Activated naive CD8-positive, alpha-beta T cell treated with anti-CD3 and anti-CD28 coated beads for 36 hours (primary cell): ENCODE measurements at places on chromosomes 5 and 9. TPM values are rescaled to one million over a fixed set of nuclear protein-coding genes. Genes with fewer than 3 reads are reported as not detected.

- no peaks in the 10 kb centered on the region for H3K36me3 ChIP-seq
- H3K4me3 ChIP-seq, result no peak overlapping the region
These were observed 139.8 kb downstream of the IRX2 start for GRCh38 chr5:2611659-2612058.

DNA sequence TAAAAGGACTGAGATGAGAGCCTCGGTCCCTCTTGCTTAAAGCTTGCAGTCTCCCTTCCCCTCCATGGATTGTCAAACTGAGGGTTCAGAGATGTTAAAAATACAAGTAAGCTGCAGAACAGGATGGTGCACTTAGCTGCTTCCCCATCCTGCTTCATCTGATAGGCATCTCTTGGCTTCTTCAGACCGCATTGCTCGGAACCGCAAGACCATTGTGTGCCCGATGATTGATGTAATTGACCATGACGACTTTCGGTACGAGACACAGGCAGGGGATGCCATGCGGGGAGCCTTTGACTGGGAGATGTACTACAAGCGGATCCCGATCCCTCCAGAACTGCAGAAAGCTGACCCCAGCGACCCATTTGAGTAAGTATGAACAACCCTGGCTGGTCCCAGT lies 65.5 kb upstream of the SAP30L start:
- no peak overlapping the region for H3K27ac ChIP-seq
- peaks cover 2% of the 10 kb centered on the region for H3K4me1 ChIP-seq
- no peak for DNase-seq
- H3K4me3 ChIP-seq, result no peak overlapping the region
- no peaks in the 10 kb centered on the region for H3K27me3 ChIP-seq
- H3K36me3 ChIP-seq, result peaks cover 12% of the 10 kb centered on the region

GRCh38 chr5:113984928-113985327 lies 376.9 kb upstream of the KCNN2 start:
- DNase-seq, result no peak
- no peaks in the 10 kb centered on the region for H3K27me3 ChIP-seq
- H3K27ac ChIP-seq, result no peak overlapping the region
- H3K4me3 ChIP-seq, result no peak overlapping the region

DNA sequence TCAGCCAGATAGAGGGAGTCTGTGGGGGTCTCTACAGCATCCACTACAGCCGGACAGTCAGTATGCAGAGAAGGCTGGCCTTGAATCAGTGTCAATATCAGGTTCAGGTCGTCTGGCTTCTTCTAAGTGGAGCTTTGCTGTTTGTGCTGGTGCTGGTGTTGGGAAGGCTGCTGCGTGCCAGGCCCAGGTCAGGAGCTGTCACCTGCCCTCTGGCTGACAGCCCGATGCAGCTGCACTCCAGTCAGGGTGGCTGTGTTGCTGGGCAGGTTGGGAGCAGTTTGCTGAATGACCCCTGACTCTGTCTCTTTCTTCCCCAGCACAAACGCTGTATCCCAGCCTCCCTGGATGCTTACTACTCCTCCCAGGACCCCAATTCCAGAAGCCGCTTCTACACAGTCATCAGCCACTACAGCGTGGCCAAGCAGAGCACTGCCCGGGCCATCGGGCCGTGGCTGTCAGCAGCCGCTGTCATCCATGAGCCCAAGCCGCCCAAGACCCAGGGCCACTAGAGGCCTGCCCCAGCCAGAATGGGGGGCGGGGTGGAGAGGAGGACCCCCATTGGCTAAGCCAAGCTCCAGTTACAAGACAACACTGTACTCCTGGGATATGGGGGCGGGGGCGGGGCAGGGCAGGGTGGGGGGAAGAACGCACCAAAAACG lies 61.6 kb downstream of the NSG2 start:
- H3K27ac ChIP-seq, result no peak overlapping the region
- H3K4me3 ChIP-seq, result no peak overlapping the region
- no peaks in the 10 kb centered on the region for H3K4me1 ChIP-seq
- no peaks in the 10 kb centered on the region for H3K36me3 ChIP-seq
- no peak for DNase-seq

DNA sequence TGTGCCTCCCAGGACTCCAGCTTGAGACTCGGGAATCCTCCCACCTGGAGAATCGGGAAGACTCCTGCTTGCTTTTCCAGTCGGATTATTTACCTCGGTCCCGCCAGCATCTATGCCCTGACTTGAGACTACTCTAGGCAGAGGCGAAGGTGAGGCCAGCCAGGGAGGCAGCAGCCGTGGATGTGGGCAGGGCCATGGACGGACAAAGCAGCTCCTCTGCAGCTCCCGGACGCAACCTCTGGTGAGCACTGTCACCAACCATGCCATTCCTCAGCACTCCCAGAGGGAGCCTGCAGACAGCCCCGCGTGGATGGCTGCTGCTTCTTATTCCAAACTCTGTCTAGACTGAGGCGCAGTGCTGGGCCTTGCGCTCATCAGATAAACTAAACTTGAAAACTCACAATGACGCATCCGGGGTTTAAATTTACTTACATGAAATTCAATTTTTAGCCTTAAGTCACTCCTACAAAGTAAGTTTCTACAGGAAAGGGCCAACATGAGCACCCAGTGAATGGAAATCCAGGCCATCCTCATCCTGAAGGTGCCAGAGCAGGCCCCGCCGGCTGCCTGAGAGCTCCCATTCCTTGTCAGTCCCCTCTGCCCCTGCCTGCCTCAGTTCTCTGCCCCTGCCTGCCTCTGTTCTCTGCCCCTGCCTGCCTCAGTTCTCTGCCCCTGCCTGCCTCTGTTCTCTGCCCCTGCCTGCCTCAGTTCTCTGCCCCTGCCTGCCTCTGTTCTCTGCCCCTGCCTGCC lies 17.8 kb downstream of the MED10 start:
- H3K27ac ChIP-seq, result peak overlapping the region; percentile 77
- H3K27me3 ChIP-seq, result no peaks in the 10 kb centered on the region
- H3K4me1 ChIP-seq, result peaks cover 12% of the 10 kb centered on the region
- H3K4me3 ChIP-seq, result no peak overlapping the region
- DNase-seq, result no peak

Gene FBN2
- not detected for total RNA-seq

GRCh38 chr9:123322273-123323195 lies 33.5 kb upstream of the CRB2 start:
- H3K36me3 ChIP-seq, result peaks cover 3% of the 10 kb centered on the region
- peaks cover 47% of the 10 kb centered on the region for H3K4me1 ChIP-seq
- peak; percentile 65 for DNase-seq
- H3K27me3 ChIP-seq, result no peaks in the 10 kb centered on the region

Gene IL3
- 0.20 TPM for total RNA-seq

- no peaks in the 10 kb centered on the region for H3K36me3 ChIP-seq
- peaks cover 4% of the 10 kb centered on the region for H3K4me1 ChIP-seq
These were observed 52.4 kb upstream of the SHISAL2B start for GRCh38 chr5:64637837-64638443.

Gene RGS3
- total RNA-seq, result 61.7 TPM

- no peak overlapping the region for H3K4me3 ChIP-seq
- DNase-seq, result no peak
These were observed 3.1 kb upstream of the VAV2 start for GRCh38 chr9:133995012-133995896.

Gene MYOZ3
- total RNA-seq, result 0.16 TPM

GRCh38 chr5:59709846-59710245 lies 183.7 kb downstream of the PDE4D start:
- DNase-seq, result no peak
- H3K36me3 ChIP-seq, result no peaks in the 10 kb centered on the region
- no peaks in the 10 kb centered on the region for H3K27me3 ChIP-seq
- no peaks in the 10 kb centered on the region for H3K4me1 ChIP-seq
- H3K27ac ChIP-seq, result no peak overlapping the region
- no peak overlapping the region for H3K4me3 ChIP-seq

Gene LRRC19
- total RNA-seq, result not detected

DNA sequence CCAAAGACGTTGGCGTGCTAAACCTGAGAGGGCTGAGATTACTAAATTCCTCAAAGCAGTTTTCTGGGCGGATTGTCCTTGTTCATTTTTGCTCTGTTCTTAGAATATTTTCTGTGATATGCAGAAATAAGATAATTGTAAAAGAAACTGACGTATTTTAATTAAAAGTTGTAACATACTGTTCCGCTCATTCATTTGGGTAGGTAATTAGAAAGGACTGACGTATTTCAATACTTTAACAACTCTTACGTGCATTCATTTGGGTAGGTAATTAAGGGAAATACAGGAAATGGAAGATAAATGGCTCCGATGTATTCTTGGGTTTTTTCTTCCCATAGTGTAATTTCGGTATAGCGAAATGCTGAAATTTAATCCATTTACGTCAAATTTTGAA lies 1.1 kb downstream of the OSTF1 start:
- H3K4me1 ChIP-seq, result peaks cover 59% of the 10 kb centered on the region
- DNase-seq, result no peak
- H3K27me3 ChIP-seq, result no peaks in the 10 kb centered on the region
- H3K36me3 ChIP-seq, result peaks cover 5% of the 10 kb centered on the region

GRCh38 chr9:125484350-125485282 lies 222.4 kb downstream of the MAPKAP1 start:
- no peak for DNase-seq
- H3K4me1 ChIP-seq, result no peaks in the 10 kb centered on the region
- H3K36me3 ChIP-seq, result peaks cover 2% of the 10 kb centered on the region

Gene FAM78A
- 36.1 TPM for total RNA-seq

DNA sequence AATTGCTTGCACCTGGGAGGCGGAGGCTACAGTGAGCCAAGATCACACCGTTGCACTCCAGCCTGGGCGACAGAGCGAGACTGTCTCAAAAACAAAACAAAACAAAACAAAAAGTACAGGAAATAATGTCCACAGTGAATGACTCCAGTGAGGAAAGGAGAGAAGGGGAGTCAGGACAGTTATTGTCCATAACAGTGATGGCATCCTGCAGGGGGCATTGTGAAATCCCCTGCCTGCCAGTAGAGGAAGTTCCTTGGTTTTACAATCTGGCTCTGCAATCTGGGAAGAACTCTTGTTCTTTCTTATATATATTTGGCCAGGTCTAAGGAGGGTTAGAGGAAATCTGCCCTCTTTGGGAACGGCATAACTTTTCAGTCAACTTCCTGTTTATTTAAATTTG lies 8.2 kb downstream of the SH3GL2 start:
- no peak overlapping the region for H3K27ac ChIP-seq
- H3K36me3 ChIP-seq, result no peaks in the 10 kb centered on the region
- no peak overlapping the region for H3K4me3 ChIP-seq

GRCh38 chr5:128579093-128579492 lies 41.0 kb upstream of the FBN2 start:
- H3K27me3 ChIP-seq, result no peaks in the 10 kb centered on the region
- no peaks in the 10 kb centered on the region for H3K36me3 ChIP-seq
- H3K4me1 ChIP-seq, result no peaks in the 10 kb centered on the region

DNA sequence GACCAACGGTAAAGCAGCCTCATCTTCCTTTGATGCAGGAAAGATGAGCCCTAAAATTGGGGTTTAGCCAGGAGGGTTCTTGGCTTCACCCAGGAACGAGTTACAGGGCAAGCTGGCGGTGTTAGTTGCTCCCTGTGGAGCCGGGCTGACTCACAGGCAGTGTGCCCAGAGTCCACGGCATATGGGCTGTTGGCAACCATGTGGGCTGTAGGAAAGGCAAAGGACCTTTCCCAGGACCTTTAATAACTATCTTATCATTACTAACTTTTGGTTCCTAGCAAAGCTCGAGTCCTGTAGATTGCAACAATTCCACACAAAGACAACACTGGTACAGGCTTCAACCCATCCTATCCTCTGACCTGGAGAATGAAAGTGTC lies 29.8 kb upstream of the CLPTM1L start:
- no peak overlapping the region for H3K4me3 ChIP-seq
- H3K27ac ChIP-seq, result no peak overlapping the region
- DNase-seq, result no peak
- no peaks in the 10 kb centered on the region for H3K27me3 ChIP-seq

Gene FAM153A
- total RNA-seq, result 27.0 TPM

DNA sequence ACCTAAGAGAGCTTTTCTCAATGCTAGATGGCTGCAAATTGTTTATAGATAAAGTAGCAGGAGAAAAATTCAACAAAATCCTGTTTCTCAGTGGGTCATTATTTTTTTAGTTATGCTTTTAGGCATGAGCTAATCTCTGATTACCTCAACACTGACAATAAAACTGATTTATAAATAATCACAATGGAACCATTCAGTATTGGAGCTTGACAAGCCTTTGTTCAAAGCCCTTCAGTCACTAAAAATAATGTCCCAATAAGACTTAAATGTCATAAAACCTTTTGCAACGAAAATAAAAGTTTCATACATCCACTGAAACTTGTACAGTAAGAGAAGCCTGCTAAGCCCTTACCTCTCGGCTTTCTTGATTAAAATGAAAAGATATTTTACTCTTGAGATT lies 27.2 kb downstream of the PTPDC1 start:
- DNase-seq, result no peak
- H3K36me3 ChIP-seq, result peaks cover 3% of the 10 kb centered on the region
- H3K27me3 ChIP-seq, result no peaks in the 10 kb centered on the region

DNA sequence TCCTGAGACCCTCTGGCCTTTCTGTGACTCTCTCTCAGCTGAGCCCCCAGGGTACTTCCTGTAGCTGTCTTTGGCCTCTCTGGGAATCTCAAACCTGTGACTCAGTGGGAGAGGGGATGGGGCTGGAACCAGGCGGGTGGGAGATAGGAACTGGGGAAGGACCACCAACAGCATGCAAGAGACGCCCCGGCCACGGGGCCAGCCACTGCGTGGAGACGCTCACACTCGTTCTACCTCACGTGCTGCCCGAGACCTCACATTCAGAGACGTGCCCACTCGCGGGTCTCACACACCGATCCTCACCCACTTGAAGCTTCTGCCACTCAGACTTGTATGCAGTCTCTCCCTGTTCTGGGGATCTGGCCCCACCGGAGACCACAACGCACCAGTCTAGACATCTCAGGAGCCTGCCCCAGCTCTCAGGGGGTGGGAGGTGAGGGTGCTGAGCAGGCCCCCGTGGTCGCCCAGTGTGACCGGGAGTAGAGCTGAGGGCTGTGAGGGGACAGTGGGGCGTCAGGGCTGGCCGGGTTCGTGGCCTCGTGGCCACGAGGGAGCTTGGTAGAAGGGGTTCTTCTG lies 13.8 kb downstream of the GPRIN1 start:
- no peak for DNase-seq
- H3K4me3 ChIP-seq, result peak overlapping the region; percentile 65
- H3K27ac ChIP-seq, result no peak overlapping the region
- H3K4me1 ChIP-seq, result peaks cover 11% of the 10 kb centered on the region
- H3K27me3 ChIP-seq, result peaks cover 22% of the 10 kb centered on the region
- H3K36me3 ChIP-seq, result no peaks in the 10 kb centered on the region

Gene NR2F1
- total RNA-seq, result not detected

GRCh38 chr9:33375841-33376321 lies 26.5 kb downstream of the AQP7 start:
- no peaks in the 10 kb centered on the region for H3K27me3 ChIP-seq
- no peak for DNase-seq
- H3K4me1 ChIP-seq, result peaks cover 11% of the 10 kb centered on the region
- peaks cover 2% of the 10 kb centered on the region for H3K36me3 ChIP-seq
- H3K4me3 ChIP-seq, result no peak overlapping the region

DNA sequence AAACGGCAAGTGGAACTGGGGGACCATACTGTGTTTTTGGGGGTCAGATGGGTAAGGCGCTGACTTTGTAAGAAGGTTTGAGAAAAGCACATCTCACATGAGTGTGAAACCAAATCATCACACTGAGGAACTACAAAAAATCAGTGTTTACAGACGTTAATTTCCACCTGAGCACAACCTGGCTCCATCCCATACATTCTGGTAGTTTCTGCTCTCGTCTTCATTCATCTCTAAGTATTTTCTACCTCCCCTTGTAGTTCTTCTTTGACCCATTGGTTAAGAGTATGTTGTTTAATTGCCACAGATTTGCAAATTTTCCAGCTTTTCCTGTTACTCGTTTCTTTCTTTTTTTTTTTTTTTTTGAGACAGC lies 8.9 kb upstream of the DPP7 start:
- H3K4me3 ChIP-seq, result no peak overlapping the region
- no peak overlapping the region for H3K27ac ChIP-seq
- H3K27me3 ChIP-seq, result no peaks in the 10 kb centered on the region
- H3K4me1 ChIP-seq, result peaks cover 32% of the 10 kb centered on the region
